ENCODE measurements at places on chromosomes 11 and 22.
A peak's percentile ranks its signal among the peaks of the same experiment; 100 is the strongest.

DNA sequence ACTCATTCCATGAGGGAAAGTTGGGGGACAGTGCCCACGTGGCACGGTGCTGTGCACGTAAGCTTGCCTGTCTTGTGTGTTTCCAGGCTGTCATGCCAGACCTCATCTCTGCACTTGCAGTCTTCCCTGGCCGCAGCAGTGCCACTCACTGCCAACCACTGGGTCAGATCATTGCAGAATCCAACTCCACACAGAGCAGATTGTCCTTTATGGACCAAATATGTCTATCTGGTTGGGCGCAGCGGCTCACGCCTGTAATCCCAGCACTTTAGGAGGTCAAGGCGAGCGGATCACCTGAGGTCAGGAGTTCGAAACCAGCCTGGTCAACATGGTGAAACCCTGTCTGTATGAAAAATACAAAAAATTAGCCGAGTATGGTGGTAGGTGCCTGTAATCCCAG is 4.4 kb upstream of the PPARA start:
- no peak for DNase-seq

GRCh38 chr11:29957431-29957830 is 59.4 kb downstream of the KCNA4 start:
- no peak for DNase-seq

DNA sequence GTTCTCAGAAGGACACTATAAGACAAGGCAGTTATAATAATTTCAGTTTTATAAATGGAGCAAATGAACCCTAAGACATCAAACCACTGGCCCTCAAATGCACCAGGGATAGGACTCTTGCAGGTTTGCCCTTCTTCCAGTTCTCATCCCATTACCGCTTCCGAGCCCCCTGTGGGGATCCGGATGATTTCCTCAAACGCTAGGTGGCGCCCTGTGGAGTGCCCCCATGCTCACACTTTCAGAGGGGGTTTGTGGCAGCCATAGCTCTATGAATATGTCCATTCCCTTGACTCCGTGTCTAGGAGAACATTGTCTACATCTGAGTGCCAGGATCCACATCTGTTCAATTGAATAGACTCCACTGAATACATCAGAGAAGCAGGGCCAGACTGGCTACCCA is 816.3 kb downstream of the NTM start:
- DNase-seq: no peak

DNA sequence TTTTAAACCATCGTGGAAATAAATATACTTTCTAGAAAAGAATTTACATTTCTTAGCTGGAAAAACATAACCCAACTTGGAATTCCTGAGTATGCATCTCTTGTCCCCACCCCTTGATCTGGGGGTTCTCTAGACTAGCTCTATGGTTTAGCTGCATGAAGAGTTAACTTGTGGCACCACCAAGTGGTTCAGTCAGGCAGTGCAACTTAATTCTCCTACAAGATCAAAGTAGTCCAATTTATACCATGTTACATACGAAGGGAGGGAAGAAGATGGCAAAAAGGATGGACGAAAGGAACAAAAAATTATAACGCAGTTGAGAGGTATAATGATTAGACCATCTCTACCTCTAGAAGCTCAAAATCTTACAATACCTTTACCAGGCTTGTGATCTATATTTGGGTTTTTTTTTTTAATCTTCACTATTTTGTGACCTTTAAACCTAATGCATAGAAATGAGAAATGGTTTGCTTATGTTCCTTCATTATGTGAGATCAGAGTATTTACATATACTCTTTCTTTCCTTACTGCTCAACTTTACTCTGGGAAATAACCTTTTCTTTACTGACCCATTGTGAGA is 28.5 kb upstream of the ALKBH3 start:
- peak; percentile 31 for DNase-seq

- DNase-seq: no peak
These were observed 79.6 kb downstream of the CELSR1 start for GRCh38 chr22:46457502-46458488.

DNA sequence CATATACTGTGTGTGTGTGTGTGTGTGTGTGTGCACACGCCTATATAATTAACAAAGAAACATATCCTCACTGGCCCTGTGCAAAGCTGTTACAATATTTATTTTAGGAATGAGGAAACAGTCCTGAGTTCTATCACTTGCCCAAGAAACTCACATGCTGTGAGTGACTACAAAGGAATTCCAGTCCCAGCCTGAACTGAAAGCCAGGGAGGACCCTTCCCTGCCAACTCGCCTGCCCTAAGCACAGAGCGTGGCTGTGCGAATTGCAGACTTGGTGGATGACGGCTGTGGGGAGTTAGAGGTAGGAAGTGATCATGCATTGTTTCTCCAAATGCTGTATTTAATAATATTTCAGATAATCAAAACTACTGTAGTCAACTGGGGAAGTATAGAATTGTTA is 26.4 kb upstream of the CD5 start:
- DNase-seq: no peak

- DNase-seq: no peak
These were observed 22.2 kb upstream of the UBASH3B start for GRCh38 chr11:122633219-122633829.

DNA sequence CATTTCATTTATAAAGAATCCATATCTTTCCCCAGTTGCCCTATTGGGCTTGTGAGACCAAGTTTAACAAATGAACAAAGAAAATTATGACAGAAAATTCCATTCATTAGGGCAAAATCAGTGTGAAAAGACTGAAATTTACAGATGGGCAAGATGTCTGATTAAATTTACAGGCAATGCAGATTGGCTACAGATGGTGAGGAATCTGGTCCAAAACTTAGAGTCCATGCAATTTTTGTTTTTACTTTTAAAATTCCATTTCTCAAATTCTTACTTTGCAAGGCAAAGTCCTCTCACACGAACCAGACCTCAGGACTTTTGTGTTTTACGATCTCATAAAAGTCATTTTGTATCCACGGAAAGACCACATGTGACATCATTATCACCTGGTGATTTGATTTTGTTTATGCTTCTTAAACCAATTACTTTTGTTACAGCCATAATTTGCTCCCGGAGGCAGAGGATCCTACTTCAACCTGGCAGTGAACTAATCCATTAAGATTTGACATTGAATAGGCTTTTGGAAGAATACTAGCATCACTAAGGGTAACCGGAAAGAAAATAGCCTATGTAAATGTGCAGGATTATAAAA is 843.7 kb upstream of the CHORDC1 start:
- no peak for DNase-seq

- DNase-seq: no peak
These were observed 22.0 kb upstream of the MS4A6A start for GRCh38 chr11:60204922-60205321.

GRCh38 chr11:77171885-77172665 is 44.0 kb downstream of the MYO7A start:
- DNase-seq: no peak

DNA sequence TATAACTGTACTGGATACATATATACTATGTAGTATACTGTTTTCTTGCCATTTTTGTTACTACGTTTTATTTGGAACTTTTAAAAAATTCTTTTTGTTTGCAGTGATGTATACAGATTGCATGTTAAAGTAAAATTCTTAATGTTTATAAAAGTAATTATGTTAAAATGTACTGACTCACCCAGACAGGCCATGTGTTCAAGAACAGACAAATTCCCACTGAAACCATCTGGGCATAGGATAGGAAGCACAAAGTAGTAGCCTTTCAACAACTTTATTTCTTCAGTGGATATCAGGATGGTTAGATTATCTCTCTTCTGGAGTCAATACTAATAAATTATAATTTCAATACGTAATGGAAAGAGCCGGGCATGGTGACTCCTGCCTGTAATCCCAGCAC is 19.8 kb downstream of the PRMT3 start:
- no peak for DNase-seq

DNA sequence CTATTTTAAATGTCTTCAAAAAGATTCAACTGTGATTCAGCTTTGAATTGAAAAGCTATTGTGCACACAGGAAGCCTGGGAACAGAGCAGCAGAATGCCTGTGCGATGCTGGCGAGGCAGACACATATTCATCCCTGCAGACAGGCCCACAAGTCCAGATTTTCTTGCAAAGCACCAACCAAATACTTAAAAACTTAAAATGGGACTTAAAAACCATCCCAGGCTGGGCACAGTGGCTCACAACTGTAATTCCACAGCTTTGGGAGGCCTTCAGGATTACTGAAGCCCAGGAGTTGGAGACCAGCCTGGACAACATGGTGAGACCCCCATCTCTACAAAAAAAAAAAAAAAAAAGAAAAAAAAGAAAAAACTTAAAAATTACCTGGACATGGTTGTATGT is 122.6 kb upstream of the SERPIND1 start:
- DNase-seq: no peak

DNA sequence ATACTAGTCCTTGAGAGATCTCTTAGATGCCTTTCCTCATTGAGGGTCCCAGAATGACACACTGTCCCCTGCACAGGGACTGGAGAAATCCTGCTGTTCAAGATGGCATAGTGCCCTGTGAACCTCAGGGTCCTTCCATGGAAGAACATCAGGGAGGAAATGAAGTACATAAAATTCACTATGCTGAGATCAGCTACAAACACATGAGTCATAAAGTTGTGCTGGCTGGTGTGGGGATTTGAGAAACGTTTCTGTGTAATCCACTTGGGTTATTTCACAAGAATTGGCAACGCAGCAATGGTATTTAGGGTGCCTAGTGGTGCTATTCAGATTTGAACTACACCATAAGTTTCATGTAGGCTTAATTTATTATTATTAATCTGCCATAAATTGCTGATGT is 174.4 kb downstream of the MAML2 start:
- DNase-seq: no peak

GRCh38 chr11:694563-695287 is at the start of gene DEAF1:
Gene DEAF1 (minus strand): TSS chr11:695222. CDS start chr11:695047, 175 bp downstream.
- peak; percentile 90 for DNase-seq

- DNase-seq: no peak
These were observed 29.7 kb downstream of the KIAA0930 start for GRCh38 chr22:45210991-45211390.

GRCh38 chr11:84468235-84468634 is 1158.9 kb downstream of the DLG2 start:
- DNase-seq: no peak

GRCh38 chr11:125874556-125875124 is 12.8 kb upstream of the HYLS1 start:
- DNase-seq: no peak
